Endothelial cell (in vitro differentiated cells): ENCODE measurements at places on chromosomes 2 and 18. TPM values are rescaled to one million over a fixed set of nuclear protein-coding genes. Genes with fewer than 3 reads are reported as not detected.

DNA sequence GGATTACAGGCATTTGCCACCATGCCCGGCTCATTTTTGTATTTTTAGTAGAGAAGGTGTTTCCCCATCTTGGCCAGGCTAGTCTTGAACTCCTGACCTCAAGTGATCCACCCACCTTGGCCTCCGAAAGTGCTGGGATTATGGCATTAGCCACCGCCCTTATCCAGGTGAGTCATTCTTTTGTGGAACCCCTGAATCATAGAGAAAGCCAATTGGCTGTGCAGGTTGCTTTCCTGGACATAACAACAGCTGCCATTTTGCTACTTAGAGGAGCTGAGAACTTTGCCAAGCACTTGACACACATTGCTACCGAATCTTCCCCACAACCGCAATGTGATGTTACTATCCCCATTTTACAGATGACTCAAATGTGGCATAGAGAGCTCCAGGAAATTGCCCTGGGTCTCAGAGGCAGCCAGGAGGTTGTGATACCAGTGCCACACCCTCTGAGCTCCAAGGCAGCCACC, 36.0 kb downstream of the SETBP1 start:
- peak overlapping the region; percentile 52 for H3K4me3 ChIP-seq
- peaks cover 6% of the 10 kb centered on the region for H3K27me3 ChIP-seq
- no peak for DNase-seq

- DNase-seq: no peak
- H3K4me3 ChIP-seq: no peak overlapping the region
- no peaks in the 10 kb centered on the region for H3K36me3 ChIP-seq
- H3K4me1 ChIP-seq: peaks cover 6% of the 10 kb centered on the region
Observed at GRCh38 chr2:38146907-38147307, 71.0 kb upstream of the CYP1B1 start.

GRCh38 chr2:110774701-110775100, 42.3 kb downstream of the ACOXL start:
- peaks cover 5% of the 10 kb centered on the region for H3K27me3 ChIP-seq
- H3K4me3 ChIP-seq: no peak overlapping the region
- DNase-seq: no peak
- no peaks in the 10 kb centered on the region for H3K36me3 ChIP-seq
- no peak overlapping the region for H3K27ac ChIP-seq
- no peaks in the 10 kb centered on the region for H3K4me1 ChIP-seq

- peaks cover 2% of the 10 kb centered on the region for H3K27me3 ChIP-seq
- no peaks in the 10 kb centered on the region for H3K4me1 ChIP-seq
- no peak for DNase-seq
- peaks cover 18% of the 10 kb centered on the region for H3K36me3 ChIP-seq
Observed at GRCh38 chr2:239168575-239168974, 232.2 kb downstream of the HDAC4 start.

GRCh38 chr2:185255566-185255965, 483.0 kb upstream of the FSIP2 start:
- H3K27ac ChIP-seq: no peak overlapping the region
- no peaks in the 10 kb centered on the region for H3K4me1 ChIP-seq
- no peak overlapping the region for H3K4me3 ChIP-seq
- no peaks in the 10 kb centered on the region for H3K27me3 ChIP-seq
- no peak for DNase-seq

- peaks cover 9% of the 10 kb centered on the region for H3K27me3 ChIP-seq
- no peaks in the 10 kb centered on the region for H3K36me3 ChIP-seq
- H3K4me3 ChIP-seq: no peak overlapping the region
Observed at GRCh38 chr2:235539773-235540172, 45.9 kb downstream of the AGAP1 start.

DNA sequence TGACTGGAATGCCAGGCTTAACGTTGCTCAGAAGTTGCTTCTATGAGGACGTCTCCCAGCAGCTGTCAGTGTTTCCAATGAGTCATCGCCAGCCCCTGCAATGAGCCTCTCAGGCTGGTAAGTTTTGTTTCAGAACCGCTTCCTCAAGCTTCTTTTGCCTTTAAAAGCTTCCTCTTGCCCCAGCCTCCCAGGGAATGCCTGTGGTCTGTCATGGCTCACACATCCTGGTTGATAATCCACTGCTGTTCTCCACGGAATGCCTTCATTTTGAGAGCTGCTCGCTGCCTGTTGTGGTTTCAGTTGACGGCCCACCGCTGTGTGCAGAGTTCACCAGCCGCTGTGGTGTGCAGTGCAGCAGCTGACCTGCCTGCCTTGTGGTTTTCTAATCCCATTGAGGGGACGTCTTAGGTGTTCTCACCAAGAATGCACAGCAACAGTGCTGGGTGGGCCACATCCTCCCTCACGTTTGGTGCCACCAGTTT, 96.4 kb downstream of the RTP5 start:
- H3K36me3 ChIP-seq: no peaks in the 10 kb centered on the region
- peaks cover 6% of the 10 kb centered on the region for H3K27me3 ChIP-seq
- peak overlapping the region; percentile 75 for H3K27ac ChIP-seq
- peaks cover 32% of the 10 kb centered on the region for H3K4me1 ChIP-seq

DNA sequence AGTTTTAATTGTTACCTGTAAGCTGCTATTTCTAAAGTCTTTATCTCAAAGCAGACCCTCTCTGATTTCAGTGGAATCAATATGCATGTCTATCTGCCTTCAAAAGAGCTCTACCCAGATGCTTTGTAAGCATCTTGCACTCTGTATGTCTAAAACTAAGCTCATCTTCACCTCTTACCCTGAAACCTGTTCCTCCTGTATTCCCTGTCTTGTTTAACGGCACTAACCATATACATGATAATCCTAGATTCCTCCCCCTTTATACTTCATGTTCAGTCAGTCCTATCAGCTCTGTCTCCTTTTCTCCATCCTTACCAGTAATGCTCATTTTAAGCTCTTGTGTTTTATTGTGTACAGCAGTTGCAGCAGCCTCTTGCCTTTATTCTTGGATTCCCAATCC, 12.8 kb downstream of the ZC3H15 start:
- H3K27ac ChIP-seq: no peak overlapping the region
- H3K4me3 ChIP-seq: no peak overlapping the region
- H3K27me3 ChIP-seq: no peaks in the 10 kb centered on the region
- H3K36me3 ChIP-seq: peaks cover 5% of the 10 kb centered on the region
- no peak for DNase-seq

GRCh38 chr2:193326296-193326695, 1131.6 kb upstream of the TMEFF2 start:
- H3K27me3 ChIP-seq: no peaks in the 10 kb centered on the region
- H3K4me3 ChIP-seq: no peak overlapping the region
- DNase-seq: no peak
- no peaks in the 10 kb centered on the region for H3K36me3 ChIP-seq
- H3K4me1 ChIP-seq: no peaks in the 10 kb centered on the region
- no peak overlapping the region for H3K27ac ChIP-seq

TIA1 gene
- 200 TPM for total RNA-seq

LIPG gene
- 19.6 TPM for total RNA-seq

DNAH6 gene
- total RNA-seq: 7.8 TPM
